ENCODE measurements at places on chromosomes 12 and 14.

GRCh38 chr12:97047361-97047760 lies 140.3 kb downstream of the NEDD1 start:
- no peak for DNase-seq

GRCh38 chr12:119783787-119784186 lies 93.3 kb downstream of the CIT start:
- no peak for DNase-seq

DNA sequence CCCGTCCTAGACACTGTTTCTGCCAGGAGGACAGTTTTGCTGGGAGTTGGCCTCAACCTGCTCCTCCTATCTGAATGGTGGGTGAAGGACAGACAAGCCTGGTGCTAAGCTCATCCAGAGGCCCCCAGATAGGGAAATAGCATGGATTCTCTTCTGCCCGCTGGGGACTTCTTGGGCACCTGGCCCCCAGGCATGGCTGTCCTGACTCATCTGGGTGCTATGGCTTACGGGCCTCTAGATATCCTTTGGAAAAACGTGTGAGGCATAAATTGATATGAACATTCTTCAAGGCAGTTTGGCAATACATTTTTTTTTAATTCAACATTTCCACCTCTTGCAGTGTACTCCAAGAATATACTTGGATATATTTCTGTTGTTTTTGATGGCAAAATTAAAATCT lies 8.6 kb downstream of the TECPR2 start:
- DNase-seq, result no peak

- no peak for DNase-seq
Measured at GRCh38 chr14:58133739-58134138, 18.3 kb downstream of the ARMH4 start.

DNA sequence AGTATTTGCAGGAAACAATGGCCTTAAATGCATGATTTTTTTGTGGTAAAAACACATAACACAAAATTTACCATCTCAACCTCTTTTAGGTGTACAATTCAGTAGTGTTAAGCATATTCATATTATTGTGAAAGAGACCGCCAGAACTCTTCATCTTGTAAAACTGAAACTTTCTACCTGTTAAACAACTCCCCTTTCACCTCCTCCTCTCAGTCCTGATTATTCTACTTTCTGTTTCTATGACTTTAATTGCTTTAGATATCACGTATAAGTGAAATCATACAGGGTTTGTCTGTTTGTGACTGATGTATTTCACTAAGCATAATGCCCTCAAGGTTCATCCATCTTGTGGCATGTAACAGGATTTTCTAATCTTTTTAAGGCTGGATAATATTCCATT lies 353.4 kb downstream of the ADAMTS20 start:
- no peak for DNase-seq

DNA sequence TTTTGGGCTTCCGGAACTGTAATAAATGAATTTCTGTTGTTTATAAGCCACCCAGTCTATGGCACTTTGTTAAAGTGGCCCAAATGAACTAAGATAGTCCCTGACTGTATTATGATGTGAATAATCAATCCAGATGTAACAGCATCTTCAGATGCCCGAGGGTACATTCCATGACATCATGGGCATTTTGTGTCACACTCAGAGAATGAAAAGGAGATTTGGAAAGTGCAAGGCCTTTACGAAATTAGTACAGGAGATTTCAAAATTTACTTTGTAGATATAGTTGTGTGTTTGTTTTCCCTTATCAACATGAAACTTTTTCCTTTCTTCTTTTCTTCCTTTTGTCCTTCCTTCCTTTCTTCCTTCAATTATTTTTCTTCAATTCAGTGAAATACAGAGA lies 54.2 kb upstream of the AMIGO2 start:
- no peak for DNase-seq
